ENCODE measurements at places on chromosomes 5 and 9.

DNA sequence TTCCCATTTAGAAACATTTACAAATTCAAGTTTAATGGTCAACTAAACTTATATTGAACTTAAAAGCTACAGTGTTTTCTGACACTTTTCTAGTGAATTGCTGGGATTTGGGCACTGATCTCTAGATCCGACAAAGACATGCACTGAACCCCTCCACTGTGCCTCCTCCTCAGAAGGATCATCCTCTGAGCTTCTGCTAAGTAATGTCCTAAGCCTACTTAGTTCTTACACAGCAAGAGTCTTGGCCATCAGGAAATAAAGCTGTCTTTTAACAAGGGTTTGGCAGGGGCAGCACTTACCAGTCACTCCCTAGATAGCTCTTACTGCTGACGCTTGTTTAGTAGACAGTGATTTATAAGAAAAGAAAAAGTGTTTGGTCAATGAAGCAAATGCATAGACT, 50.5 kb downstream of the FAM81B start:
- no peak for DNase-seq

DNA sequence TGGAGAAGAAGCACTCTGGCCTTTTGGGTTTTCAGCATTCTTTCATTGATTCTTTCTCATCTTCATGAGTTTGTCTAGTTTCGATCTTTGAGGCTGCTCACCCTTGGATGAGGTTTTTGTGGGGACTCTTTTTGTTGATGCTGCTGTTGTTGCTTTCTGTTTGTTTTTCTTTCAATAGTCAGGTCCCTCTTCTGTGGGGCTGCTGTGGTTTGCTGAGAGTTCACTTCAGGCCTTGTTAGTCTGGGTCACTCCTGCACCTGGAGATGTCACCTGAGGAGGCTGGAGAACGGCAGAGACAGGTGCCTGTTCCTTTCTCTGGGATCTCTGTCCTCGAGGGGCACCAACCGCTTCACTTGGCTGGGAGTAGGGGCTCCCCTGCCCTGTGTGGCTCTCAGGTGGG, 14.0 kb downstream of the RANBP17 start:
- DNase-seq: no peak

GRCh38 chr5:170892196-170892595, 30.4 kb downstream of the RANBP17 start:
- DNase-seq: peak; percentile 34

- no peak for DNase-seq
Observed at GRCh38 chr5:81242906-81243436, 9.8 kb downstream of the CKMT2 start.

GRCh38 chr5:54905942-54906537, 79.4 kb downstream of the ESM1 start:
- peak; percentile 66 for DNase-seq

GRCh38 chr5:145975001-145975360, 38.6 kb downstream of the SH3RF2 start:
- no peak for DNase-seq

GRCh38 chr5:103356350-103357091, 98.0 kb downstream of the MACIR start:
- peak; percentile 11 for DNase-seq

GRCh38 chr9:134889386-134890154, 9.0 kb downstream of the FCN2 start:
- DNase-seq: no peak

DNA sequence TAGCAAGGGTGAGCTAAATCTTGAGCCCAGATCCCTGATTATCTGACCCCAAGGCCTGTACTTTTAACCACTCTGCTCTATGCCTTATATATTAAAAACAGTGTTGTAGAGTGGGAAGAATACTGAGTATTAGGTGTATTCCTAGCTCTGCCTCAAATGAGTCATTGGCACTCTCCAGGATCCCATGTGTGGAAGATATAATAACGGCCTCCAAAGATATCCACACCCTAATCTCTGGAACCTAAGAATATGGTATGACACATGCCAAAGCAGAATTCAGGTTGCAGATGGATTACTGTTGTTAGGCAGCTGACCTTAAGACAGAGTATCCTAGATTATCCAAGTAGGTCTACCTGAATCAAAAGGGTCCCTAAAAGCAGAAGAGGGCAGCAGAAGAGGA, 110.8 kb downstream of the ADRB2 start:
- peak; percentile 18 for DNase-seq

- DNase-seq: no peak
Observed at GRCh38 chr5:40616781-40617180, 62.9 kb upstream of the PTGER4 start.

DNA sequence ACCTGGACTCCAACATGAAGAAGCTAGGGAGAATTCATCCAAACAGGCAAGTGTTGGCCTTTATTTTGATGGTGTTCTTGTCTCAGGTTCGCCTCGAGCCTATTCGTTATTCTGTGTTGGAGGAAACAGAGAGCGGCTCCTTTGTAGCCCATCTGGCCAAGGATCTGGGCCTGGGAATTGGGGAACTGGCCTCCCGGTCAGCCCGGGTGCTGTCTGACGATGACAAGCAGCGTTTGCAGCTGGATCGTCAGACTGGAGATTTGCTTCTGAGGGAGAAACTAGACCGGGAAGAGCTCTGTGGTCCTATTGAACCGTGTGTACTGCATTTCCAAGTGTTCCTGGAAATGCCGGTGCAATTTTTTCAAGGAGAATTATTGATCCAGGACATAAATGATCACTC, 367 bp downstream of the PCDHB4 start:
- no peak for DNase-seq

- no peak for DNase-seq
Observed at GRCh38 chr5:3657364-3658022, 61.9 kb downstream of the IRX1 start.

- no peak for DNase-seq
Observed at GRCh38 chr5:178057839-178058238, 55.5 kb upstream of the N4BP3 start.

DNA sequence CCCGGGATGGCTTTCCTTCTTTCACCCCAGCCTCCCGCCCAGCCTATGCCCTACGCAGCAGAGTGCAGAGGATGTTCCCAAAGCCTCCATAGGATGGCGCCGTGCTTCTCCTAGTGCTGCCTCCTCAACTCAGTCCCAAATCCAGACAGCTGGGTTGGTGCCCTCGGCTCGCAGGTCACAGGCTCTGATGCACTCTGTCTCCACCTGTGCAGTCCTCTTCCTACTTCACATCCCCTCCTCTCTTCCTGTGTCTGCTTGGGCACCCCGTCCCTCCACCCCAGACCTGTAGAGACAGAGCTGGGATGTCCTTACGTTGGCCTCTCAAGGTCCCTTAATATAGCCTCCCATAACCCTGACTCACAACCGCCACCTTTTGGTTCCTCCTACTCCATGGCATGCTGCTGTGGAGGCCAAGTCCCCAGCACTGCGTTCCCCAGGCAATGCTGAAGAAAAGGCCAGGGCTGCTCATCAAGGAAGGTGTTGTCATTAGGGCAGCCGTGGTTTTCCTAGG, 314.4 kb downstream of the GADD45G start:
- peak; percentile 16 for DNase-seq

- DNase-seq: no peak
Observed at GRCh38 chr5:153096381-153096780, 394.1 kb upstream of the GRIA1 start.

- no peak for DNase-seq
Observed at GRCh38 chr5:23302438-23302837, 205.0 kb upstream of the PRDM9 start.

DNA sequence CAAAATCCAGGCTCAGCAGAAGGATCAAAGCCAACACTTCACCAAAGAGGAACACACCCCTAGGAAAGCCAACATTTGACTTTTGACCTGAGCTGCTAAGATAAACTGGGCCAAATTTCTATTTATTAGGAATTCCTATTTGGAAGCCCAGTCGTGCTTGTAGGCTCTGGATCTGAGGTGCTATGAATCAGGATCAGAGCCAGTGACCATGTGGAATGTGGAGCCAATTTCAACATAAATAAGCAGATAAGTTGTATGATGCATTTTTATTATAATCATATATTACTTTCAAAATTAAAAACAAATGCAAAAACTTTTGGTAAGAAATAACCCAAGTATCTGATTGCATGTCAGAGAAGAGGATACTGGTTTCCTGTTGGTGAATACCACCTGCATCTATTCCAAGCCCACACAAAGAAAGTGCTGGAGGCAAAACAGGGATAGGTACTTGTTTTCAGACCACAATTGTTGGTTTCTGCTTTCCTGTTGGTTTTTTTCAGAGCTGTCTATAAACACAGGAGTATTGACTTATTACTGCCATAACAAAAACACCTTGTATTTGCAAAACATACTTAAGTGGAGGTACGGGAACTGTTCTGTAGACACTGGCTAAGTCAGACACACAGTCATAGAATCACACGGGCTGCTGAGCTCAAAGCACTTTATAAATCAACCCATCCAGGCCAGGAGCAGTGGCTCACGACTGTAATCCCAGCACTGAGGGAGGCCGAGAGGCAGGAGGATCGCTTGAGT, 52.8 kb downstream of the ARL15 start:
- DNase-seq: no peak

DNA sequence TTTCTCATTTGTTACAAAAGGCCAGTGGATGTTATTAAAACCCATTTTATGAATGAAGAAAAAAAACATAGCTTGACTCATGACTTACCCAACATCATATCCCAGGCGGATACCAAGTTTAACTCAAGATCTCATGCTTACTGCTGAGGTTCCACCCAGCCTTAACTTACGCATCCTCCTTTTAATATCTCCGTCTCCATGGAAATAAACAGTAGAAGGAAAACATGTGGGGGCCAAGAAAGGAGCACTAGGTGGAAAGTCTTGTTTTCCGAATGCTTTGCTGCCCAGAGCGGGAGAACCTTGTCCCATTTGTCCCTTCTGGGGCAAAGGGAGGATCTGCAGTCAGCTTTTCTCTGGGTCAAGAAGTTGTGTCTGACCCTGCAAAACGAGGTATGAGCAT, 44.1 kb downstream of the ANGPTL2 start:
- DNase-seq: no peak

GRCh38 chr5:87393331-87393730, 19.4 kb downstream of the CCNH start:
- DNase-seq: peak; percentile 87

Data from fibroblast of skin of right biceps (primary cell).